ENCODE measurements at places on chromosomes 16 and 17.

GRCh38 chr17:48132385-48132784, 24.8 kb downstream of the SNX11 start:
- no peak for DNase-seq

DNA sequence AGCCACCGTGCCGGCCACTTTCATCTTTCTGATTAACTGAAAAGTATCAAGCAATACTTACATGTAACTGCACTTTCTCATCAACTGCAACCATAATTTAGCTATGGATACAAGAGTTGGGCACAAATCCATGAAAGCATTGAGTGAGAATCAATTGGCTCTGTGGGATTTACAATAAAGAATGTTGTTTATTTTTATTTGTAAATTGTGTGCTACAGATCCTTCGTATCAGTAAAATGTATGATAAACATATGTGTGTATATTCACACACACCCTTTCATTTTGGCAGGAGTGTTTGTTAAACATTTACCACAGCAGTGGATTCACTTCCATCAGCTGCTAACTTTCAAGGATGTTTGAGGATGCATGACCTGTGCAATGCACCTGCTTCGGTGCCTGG, 411.0 kb downstream of the WWOX start:
- no peak for DNase-seq

GRCh38 chr17:74307984-74308773, 17.8 kb upstream of the KIF19 start:
- no peak for DNase-seq

DNA sequence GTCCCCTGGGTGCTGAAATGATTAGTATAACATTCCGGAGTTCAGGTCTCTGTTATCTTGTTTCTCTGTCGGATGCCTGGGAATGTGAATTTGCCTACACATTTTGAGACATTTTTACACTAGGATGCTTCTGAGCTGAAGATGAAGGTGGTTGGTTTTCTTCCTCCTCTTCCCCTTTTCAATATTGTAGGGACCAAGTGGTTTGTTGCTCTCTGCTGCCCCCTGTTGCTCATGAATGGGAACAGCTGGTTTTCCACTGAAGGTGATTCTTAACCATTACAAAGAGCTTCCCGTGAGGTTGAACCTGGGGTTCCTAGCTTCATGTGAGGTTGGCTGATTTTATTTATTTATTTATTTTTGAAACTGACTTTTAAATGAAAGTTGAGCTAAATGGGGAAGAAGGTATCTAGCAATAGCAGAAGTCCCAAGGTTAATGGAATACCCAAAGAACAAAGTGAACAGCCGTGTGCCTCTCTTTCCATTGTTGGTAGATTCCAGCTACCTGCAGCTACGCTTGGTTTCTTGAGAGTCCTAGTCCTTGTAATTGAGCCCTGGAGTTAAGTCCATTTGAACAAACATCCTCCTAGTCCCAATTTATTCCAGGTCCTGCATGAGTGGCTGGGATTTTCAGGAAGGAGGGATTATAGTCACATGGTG, 983.9 kb upstream of the EEF2KMT start:
- peak; percentile 13 for DNase-seq

- DNase-seq: no peak
These were observed 1.8 kb downstream of the UBE2G1 start for GRCh38 chr17:4364622-4365041.

DNA sequence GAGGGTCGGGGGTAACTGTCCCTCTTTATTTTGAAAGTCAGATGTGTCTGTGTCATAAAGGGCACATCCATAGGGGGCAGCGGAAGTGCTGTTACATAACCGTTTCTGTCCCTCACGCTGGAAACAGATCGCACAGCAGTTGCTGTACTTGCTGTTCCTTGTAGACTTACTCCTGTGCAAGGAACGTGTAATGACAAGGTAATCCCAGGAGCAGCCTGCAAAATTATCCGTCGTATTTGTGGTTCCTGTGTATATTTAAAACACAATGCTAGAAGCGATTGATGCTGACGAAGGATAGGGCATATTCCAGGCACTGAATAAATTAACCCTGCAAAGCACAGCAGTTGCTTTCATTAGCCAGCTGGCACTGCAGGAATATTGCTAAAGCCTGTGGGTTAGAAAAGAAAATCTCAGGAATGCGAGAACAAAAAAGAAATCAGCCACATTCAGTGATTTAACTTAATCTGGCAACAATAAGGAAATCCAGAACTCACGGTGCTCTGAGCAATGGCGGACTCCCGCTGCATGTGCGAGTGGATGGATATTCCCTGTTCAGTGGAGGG, 76.2 kb downstream of the SPECC1 start:
- no peak for DNase-seq

DNA sequence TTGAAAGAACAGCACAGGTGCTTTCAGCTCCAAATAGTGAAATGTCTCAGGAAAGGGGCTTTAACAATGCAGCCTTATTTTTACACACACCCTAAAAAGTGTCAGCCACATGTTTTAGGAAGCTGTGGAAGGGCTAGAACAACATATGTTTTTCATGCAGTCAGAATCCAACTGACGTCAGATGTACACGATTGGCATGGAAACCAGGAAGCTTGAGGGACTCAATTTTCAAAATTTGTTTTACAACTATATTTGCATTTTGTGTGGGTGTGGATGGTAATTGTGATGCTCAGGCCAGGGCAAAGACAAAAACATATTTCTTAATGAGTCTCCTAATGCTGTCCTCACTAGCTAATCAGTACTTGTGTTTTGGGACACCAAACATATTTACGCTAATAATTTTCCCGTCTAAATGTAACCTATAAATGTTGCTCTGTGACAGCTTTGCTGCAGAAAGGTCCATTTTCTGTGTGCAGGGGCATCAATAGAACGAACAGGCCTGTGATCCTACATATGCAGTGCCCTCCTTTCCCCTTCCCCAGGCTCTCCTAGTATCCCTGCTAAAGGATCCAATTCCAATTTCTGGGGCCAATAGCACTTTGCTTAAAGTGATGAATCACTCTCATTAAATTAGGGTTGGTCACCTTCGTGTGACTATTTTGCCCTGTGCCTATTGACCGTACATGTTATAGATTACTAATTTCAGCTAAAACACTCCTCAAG, 434.0 kb upstream of the CDH5 start:
- no peak for DNase-seq
